ENCODE measurements at places on chromosomes 5 and 9. TPM values are rescaled to one million over a fixed set of nuclear protein-coding genes. Genes with fewer than 3 reads are reported as not detected.

PCDHB11 gene
- 0.25 TPM for polyA plus RNA-seq

SRD5A1 gene
- polyA plus RNA-seq: 19.7 TPM

FANCC gene
- 8.3 TPM for polyA plus RNA-seq

HTR1A gene
- not detected for polyA plus RNA-seq

HBEGF gene
- polyA plus RNA-seq: 6.6 TPM

PKD2L2 gene
- not detected for polyA plus RNA-seq

MVB12B gene
- polyA plus RNA-seq: 4.4 TPM

EQTN gene
- not detected for polyA plus RNA-seq

PCDHB1 gene
- not detected for polyA plus RNA-seq

C7 gene
- polyA plus RNA-seq: 17.1 TPM

WNT8A gene
- polyA plus RNA-seq: not detected

ACOT12 gene
- polyA plus RNA-seq: 0.56 TPM

BTNL3 gene
- polyA plus RNA-seq: not detected

AK8 gene
- 0.14 TPM for polyA plus RNA-seq

DDX41 gene
- polyA plus RNA-seq: 71.8 TPM

AK1 gene
- polyA plus RNA-seq: 75.9 TPM

PRELID2 gene
- 5.4 TPM for polyA plus RNA-seq

CSF1R gene
- polyA plus RNA-seq: 0.09 TPM

TSSK1B gene
- polyA plus RNA-seq: not detected

CAVIN4 gene
- 0.71 TPM for polyA plus RNA-seq

Data from AG04450 (cell line).